T-cell (primary cell): ENCODE measurements at places on chromosomes 6 and 20. TPM values are rescaled to one million over a fixed set of nuclear protein-coding genes. Genes with fewer than 3 reads are reported as not detected.

The KCNK5 gene
- total RNA-seq, result 0.60 TPM

The RIPPLY2 gene
- total RNA-seq, result not detected

The OPN5 gene
- not detected for total RNA-seq

The PHACTR3 gene
- not detected for total RNA-seq

The DTD1 gene
- 24.9 TPM for total RNA-seq

The FKBP5 gene
- 63.6 TPM for total RNA-seq

The RCAN2 gene
- total RNA-seq, result 1.7 TPM

The B3GAT2 gene
- total RNA-seq, result not detected

The ADGRF4 gene
- not detected for total RNA-seq

The FOXC1 gene
- total RNA-seq, result 0.12 TPM

The FNDC1 gene
- total RNA-seq, result not detected

The PLG gene
- total RNA-seq, result not detected

The GJA10 gene
- total RNA-seq, result not detected

The PRDM13 gene
- not detected for total RNA-seq

The TRAPPC3L gene
- not detected for total RNA-seq

The BEND6 gene
- total RNA-seq, result not detected

The ETV7 gene
- total RNA-seq, result 1.1 TPM

The RNF39 gene
- not detected for total RNA-seq

The COX4I2 gene
- total RNA-seq, result not detected

The PPIL6 gene
- total RNA-seq, result 0.93 TPM

The TUBE1 gene
- total RNA-seq, result 40.9 TPM

The PGC gene
- total RNA-seq, result not detected

The LPIN3 gene
- total RNA-seq, result 0.80 TPM

The FAM83B gene
- 0.18 TPM for total RNA-seq

The CARMIL1 gene
- total RNA-seq, result 7.9 TPM

The LY6G6D gene
- not detected for total RNA-seq

The PTK6 gene
- total RNA-seq, result 0.26 TPM

The CLPSL2 gene
- total RNA-seq, result not detected

The CD109 gene
- 0.63 TPM for total RNA-seq

The MYB gene
- 17.1 TPM for total RNA-seq

The WFDC10B gene
- total RNA-seq, result not detected

The LRRC73 gene
- 0.76 TPM for total RNA-seq

The SPAG4 gene
- 0.76 TPM for total RNA-seq

The LY86 gene
- total RNA-seq, result 0.54 TPM

The MYLK4 gene
- 0.66 TPM for total RNA-seq

The MDFI gene
- not detected for total RNA-seq

The LINC00237 gene
- not detected for total RNA-seq

The JPH2 gene
- 0.09 TPM for total RNA-seq

The CLVS2 gene
- total RNA-seq, result not detected

The FAM209B gene
- 3.2 TPM for total RNA-seq

The C20orf141 gene
- not detected for total RNA-seq

The ARMH2 gene
- total RNA-seq, result 3.7 TPM

The OARD1 gene
- total RNA-seq, result 43.2 TPM

The IL17A gene
- total RNA-seq, result not detected

The RSPO3 gene
- not detected for total RNA-seq

The HLA-DQA2 gene
- 2.7 TPM for total RNA-seq

The ZC2HC1B gene
- not detected for total RNA-seq
